ENCODE measurements at places on chromosomes 11 and 22.
A peak's percentile ranks its signal among the peaks of the same experiment; 100 is the strongest.

- DNase-seq: no peak
Measured at GRCh38 chr11:132632641-132633124, 899.6 kb downstream of the OPCML start.

DNA sequence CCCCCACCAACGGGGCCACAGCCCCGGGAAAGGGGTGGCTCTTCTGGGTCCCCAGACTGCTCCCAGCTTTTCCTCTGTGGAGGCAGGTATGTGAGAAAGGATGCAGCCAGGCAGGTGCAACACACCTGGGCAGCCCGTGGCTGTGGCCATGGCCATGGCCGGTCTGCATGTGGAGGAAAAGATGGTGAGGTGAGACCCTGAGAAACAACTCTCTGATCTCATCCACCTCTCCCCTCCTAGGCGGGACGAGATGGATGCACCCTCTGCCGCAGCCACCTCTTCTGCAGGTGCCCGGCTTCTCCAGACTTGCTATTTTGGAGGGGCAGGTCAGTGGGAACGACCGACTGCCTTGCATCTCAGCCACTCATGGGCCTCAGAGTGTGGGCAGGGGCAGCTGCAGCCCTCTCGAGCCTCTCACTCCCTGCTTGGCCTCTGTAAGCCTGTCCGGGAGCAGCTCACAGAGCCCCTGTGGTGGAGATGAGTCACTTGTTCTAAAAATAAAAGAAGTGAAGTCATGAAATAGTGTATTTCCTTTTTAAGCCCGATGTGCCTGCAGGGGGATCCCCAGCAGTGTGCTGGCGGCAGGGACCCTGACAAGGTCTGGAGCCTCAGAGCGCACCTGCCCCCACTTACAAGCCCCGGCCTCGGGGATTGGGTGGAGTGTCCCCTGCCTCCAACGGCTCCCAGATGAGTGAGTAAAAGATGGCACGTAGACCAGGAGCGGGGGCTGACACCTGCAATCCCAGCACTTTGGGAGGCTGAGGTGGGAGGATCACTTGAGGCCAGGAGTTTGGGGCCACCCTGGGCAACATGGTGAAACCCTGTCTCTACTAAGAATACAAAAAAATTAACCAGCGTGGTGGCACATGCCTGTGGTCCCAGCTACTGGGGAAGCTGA is 10.7 kb downstream of the SMIM38 start:
- no peak for DNase-seq

GRCh38 chr11:106331176-106331575 is 253.7 kb downstream of the AASDHPPT start:
- no peak for DNase-seq

DNA sequence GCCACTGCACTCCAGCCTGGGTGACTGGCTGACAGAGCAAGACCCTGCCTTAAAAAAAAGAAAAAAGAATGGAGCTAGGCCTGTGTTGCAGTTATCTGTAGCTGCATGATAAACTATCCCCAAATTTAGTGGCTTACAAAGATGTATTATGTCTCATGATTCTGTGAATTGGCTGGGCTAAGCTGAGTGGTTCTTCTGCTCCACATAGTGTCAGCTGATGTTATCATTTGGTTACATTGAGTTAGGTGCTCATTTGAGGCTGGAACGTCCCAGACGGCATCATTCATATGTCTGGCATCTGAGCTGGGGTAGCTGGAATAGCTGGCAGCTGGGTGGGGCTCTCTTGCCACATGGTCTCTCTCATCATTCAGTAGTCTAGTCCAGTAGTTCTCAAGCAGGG is 8.2 kb upstream of the ASCC2 start:
- no peak for DNase-seq

DNA sequence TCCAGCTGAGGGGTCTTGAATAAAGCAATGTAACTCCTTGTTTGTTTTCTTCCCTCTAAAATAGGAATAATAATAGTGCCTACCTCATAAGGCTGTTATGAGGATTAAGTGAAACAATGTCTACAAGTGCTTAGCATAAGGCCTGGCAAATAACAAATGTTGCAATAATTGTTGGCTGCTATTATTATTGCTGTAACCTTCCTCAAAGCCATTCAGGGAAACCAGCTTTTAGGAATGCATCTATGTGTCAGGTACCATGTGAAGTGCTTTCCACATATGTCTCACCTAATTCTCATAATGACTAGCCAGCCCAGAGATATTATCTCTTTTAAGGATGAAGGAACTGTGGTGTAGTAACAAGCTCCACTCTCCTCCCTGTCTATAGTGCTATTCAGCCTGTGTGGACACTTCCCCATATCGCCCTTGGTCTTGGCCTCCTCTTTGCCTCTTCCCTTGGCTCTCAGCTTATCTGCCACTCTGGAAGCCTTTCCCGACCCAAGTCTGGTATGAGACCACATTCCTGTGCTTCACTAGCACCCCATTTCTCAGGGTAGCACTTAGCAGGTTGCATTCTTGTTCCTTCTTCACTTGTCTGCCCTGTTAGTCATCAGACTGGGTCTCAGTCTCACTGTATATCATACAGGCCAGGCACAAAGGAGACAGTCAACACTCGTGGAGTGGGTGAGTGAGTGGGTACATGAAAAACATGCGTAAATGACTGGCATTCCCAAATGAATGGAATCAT is 23.8 kb downstream of the CSNK2A3 start:
- DNase-seq: no peak

DNA sequence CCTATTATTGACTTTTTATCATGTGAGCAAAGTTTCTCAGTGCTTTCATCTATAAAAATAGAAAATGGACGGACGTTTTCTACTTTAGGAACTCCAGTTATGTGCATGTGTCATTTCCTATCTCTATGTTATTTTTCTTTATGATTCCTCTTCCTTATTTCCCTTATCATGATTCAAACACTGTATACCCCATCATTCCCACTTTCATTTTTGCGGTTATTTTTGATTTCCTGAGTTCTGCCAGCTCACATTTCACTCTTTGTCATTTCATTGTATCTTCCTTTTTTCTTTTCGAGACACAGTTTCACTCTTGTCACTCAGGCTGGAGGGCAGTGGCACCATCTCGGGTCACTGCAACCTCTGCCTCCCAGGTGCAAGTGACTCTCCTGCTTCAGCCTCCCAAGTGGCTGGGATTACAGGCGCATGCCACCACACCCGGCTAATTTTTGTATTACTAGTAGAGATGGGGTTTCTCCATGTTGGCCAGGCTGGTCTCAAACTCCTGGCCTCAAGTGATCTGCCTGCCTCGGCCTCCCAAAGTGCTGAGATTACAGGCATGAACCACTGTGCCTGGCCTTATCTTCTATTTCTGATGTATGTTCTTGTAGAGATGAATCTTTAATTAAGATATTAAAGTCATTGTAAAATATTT is 21.5 kb downstream of the C11orf58 start:
- DNase-seq: no peak

DNA sequence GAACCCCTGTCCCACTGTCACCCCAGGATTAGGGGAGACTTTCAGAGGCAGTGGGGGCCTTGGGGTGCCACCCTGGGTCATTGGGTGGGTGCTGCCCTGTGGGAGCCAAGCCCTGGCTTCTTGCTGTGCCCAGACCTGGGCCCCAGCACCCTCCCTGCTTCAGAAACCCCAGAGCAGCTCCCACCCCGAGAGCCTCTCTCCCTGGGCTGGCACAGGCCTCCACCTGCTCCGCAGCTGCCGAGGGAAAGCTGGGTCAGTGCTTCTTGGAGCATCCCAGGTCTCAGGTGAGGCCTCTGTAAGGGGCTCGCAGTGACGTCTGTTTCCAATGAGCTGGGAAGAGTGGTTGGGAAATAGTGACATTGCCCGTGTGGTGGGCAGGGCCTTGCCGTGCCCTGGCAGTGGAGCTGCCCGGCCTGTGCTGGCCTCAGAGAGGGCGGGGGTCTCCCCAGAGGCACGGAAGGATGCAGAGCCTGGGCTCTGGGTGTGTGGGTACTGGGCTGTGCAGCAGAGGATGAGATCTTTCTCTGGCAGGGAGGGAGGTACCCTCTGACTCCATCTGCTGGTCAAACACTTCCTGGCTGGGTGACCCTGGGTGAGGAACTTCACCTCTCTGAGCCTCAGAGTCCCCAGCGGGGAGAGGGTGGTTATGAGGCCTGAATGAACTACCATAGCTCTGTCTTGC is 23.0 kb downstream of the C22orf23 start:
- no peak for DNase-seq

GRCh38 chr11:69368119-69368880 is 74.3 kb downstream of the MYEOV start:
- DNase-seq: no peak

DNA sequence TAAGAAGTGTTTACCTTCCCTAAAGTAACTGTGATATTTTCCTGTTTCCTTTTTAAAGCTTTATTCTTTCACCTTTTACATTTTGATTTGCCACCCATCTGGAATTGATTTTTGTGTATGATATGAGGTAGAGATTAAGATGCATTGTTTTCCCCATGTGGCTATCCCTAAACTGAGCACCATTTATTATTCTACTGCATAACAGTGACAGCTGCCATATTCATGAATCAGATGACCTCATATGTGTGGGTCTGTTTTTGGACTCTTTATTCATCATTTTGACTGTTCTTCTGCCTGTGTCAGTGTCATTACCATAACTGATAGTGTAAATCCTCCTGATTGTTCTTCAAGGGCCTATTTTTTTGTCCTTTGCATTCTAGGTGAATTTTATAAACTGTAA is 50.8 kb downstream of the HIPK3 start:
- DNase-seq: peak; percentile 6

Data from NCI-H2081 (cell line).